ENCODE measurements at places on chromosomes 1 and 21.

- DNase-seq, result no peak
These were observed 607 bp upstream of the LGR6 start for GRCh38 chr1:202192770-202193613.

DNA sequence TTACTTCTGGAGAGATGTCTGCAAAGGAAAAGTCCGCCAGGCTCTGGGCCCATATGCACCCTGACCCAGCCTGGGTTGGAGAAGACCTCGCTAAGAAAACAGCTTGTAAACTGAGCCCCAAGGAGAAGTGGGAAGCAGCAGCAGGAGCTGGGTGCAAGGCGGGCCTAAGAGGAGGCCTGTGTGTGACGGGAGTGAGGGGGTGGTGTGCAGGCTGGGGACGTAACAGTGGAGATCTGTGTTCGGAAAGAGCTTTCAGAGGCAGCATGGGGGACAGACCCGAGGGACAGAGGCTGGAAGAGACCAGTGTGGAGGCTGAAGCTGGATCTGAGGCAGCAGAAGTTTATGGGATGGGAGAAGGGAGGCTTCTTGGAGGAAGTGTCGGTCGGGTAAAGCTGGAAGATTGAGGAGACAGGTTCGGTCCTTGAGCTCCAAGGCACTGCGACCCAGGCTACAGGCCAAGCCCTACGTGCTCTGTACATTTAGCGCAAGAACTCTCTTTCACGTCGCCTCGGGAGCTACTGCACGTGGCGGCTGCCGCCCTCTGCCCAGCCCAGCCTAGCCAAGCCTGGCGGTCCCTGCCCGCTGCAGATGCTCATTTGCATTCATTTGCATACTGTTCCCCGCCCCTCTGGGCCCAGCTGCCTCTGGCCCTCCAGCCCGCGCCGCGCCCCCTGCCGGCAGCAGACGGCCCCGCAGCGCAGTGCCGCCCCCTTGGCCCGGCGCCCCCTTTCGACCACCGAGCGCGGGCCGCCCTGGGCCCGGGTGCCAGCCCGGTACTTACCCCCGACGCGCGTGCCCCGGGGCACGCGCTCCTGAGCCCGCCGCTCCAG lies 6.3 kb downstream of the HPCA start:
- no peak for DNase-seq

GRCh38 chr1:41501581-41501980 lies 17.1 kb upstream of the EDN2 start:
- DNase-seq, result peak; percentile 81

DNA sequence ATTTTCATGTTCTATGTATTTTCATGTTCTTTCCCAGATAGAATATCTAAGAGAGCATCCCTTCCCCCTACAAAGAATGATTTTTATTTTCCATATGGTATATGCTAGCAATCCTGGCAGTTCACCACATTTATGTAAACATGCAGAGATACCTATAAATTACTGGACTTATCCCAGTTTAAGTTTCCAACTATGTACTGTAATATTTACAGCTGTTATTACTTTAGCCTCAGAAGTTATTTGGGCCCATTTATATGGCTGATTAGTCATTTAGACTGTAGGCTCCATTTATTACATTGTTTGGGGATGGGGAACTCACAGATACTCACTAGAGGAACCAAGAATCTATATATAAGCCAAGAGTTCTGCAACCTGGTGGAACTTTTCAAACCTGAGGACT lies 84.8 kb upstream of the WARS2 start:
- no peak for DNase-seq

- DNase-seq, result no peak
These were observed 155.9 kb downstream of the HIVEP3 start for GRCh38 chr1:41762777-41763176.

DNA sequence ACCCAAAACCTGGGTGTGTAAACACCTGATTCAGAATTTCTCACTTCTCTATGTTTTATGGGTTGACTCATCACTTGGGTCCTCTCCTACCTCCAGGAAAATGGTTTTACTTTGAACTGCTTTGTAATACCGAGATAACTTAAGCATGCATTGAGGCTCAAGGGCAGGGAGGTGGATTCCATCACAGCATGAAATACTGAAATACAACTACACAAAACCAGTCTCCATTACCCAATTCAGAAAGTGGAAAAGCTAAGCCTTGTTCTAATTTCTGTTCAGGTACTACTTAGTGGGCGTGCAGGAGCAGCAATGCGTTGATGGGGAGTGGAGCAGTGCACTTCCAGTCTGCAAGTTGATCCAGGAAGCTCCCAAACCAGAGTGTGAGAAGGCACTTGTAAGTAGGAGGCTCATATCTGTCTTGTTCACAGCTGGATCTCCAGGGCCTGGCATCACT lies 6.1 kb upstream of the C4BPA start:
- DNase-seq, result no peak

GRCh38 chr1:30615076-30615795 lies 108.1 kb downstream of the MATN1 start:
- no peak for DNase-seq

Measured in breast epithelium (tissue), 4 donors.